NCI-H1092 (cell line): ENCODE measurements at places on chromosomes 12 and 14.

GRCh38 chr14:65993103-65993502, 493.1 kb upstream of the CCDC196 start:
- DNase-seq = no peak

DNA sequence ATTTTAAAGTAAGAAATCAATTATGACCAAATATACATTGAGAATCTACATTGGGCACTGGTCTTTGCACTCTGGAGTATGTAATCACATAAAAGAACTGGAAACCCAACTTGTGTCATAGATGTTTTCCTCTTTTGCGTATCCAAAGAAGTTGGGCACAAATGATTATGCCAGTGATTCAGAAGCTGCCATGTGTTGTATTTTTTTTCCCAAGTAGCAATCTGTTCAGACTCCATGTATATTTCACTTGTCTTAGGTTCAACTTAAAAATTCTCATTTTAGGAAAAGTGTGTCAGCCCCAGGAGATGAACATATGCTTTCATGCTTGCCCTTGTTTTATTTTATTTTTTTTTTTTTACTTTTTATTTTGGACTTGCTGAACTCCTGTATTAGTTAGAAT, 441.5 kb downstream of the PDZRN4 start:
- DNase-seq = no peak

- DNase-seq = no peak
Measured at GRCh38 chr12:99436584-99436983, 211.0 kb upstream of the GARIN6 start.

DNA sequence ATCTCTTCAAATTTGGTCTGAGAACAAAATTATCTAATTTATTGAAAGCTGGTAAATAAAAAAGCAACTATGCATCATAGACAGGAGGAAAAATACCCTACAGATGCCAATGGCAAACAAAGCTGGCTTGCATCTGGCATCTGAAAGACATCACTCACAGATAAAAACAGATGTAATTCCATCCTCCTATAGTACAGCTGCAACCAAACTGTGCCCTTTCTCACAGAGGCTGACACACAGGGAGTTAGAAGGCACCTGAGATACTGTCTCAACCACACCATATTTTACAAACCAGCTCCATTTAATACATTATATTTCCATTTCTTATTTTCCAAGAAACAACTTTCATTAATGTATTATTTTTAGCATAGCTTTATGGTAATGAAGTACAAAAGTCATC, 39.4 kb downstream of the DUSP16 start:
- no peak for DNase-seq

GRCh38 chr12:78490861-78491260, 373.7 kb upstream of the SYT1 start:
- DNase-seq = no peak

DNA sequence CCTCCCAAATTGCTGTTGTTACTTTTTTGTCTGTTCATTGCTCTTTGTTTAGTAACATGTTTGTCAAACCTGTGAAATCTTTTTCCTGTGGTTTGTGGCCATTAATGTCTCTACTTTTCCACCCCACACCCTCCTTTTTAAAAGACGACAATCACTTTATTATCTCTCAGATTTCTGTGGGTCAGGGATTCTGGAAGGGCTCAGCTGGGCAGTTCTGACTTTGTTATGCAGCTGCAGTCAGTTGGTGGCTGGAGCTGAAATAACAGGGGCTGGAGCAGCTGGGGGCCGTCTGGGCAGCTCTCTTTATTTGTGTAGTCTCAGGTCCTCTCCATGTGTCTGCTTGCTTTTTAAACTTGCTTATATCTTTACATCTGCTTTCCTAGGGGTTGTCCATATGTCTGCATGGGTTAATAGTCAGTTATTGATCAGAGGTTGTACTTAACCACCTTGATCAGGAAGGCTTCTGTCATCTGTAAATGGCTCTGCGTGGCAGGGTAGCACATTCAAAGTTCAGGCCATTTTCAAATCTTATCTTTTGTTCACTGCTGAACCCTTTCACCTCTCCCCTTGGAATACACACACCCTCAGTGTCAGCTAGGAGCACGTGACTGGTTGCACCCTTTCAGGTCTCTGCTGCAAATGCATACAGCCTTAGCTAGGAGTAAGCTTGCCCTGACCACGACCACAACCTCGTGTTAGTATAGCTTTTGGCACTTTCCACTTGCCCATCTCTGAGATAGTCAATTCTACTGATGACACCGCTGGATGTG, 27.9 kb downstream of the BORCS5 start:
- DNase-seq = no peak

DNA sequence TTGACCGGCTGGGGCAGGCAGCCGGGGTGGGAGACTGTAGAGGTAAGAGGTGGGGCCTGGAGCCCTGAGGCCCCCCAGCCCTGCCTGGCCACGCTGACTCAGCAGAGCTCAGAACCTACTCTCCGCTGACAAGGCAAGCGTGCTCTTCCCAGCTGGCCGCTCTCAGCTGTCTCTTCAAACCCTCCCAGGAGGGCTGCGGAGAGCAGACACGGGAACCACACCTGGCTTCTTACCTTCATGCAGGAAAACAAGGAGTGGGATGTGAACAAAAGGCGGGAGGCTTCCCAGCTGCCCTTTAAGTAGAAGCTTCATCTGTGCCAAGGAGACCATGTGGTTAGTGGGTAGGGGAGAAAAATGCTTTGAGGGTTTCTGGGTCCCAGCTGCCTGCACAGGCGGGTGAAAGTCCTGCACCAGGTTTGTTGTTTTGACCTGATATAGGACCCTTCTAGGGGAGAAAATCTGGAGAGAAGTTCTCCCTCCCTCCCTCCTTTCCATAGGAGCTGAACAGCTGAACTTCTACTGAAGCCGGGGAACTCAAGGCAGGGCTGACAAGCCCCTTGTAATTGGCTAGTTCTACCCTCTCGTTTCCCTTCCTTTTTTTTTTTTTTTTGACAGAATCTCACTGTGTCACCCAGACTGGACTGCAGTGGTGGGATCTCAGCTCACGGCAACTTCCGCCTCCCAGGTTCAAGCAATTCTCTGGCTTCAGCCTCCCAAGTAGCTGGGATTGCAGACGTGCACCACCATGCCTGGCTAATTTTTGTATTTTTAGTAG, 12.8 kb upstream of the TESC start:
- DNase-seq = peak; percentile 76

DNA sequence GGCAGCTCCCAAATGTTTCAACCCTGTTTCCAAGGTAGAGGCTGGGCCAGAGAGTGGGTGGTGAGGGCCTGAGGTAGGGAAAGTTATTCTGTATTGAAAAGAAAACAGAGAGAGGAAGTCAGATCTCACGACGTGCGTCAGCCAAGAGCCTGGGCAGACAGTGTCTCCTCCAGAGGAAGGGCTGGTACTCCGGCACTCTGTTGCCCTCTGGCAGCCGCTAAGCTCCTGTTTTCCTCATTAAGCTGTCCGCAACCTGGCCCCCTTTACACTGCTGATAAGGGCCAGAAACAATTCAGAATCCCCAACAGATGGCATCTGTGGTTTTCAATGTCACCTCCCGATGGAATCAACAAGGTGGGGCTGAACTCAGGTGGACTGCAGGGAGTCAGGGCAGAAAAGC, 26.0 kb upstream of the LTBP2 start:
- no peak for DNase-seq

- no peak for DNase-seq
Measured at GRCh38 chr14:84401631-84402030, 1128.3 kb upstream of the FLRT2 start.

GRCh38 chr12:65916991-65917695, 92.9 kb downstream of the HMGA2 start:
- no peak for DNase-seq

- no peak for DNase-seq
Measured at GRCh38 chr12:9699898-9700605, 30.5 kb downstream of the CLEC2D start.

DNA sequence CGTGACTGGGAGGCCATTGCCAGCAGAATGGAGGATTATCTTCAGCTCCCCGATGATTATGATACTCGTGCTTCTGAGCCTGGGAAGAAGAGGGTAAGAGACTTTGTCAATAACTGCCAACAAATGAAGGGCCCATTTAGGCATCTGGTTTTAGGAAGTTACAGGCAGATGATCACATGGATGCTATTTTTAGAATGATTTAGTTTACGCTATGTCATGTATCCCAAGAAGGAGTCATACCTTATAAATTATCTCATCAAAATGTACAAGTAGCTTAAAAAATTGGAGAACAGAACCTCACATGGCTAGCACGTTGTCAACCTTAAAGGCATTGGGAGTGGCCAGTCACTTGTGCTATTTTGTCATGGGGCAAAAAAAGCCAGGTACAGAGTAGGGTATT, 46.7 kb downstream of the PROX2 start:
- DNase-seq = no peak

GRCh38 chr12:121287267-121287954, 9.1 kb downstream of the CAMKK2 start:
- DNase-seq = no peak

- no peak for DNase-seq
Measured at GRCh38 chr14:54891471-54892245, 11.0 kb downstream of the GCH1 start.

GRCh38 chr12:2292560-2292959, 239.8 kb downstream of the CACNA1C start:
- no peak for DNase-seq
